ENCODE measurements at places on chromosomes 1 and 21.

DNA sequence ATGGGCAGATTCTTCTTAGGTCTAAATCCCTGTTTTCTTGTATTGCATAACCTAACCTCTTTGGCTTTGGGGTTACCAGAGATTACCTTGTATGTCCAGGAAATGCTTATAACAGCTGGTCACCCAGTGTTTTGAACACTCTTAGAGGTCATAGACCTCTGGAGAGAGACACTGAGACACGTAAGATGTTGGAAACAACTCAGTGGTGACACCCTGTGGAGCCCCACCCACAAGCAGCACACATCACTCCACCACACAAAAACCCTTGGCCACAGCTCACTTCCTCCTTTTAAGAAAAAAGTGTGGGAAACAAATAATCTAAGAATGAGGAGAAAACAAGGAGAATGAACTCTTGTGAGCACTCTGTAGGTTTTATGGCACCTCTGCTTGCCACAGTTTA lies 26.3 kb upstream of the CYP4B1 start:
- DNase-seq = no peak

DNA sequence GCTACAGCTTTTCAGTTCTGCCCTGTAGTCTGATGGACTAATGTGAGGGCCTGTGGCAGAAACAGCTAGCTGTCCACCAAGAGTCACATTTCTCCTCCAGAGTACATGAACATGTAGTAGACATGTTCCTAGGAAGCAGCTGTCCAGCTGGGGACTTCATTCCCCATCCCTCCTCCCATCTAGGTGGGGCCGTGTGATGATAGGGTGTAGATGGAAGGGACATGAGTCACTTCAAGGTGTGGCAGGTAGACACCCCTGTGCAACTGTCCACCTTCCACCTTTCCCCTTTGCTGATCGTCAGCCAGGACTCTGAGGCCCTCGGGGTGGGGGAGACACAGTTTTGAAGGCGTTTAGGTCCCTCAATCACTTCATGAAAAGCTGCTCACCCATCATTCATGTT lies 3.6 kb upstream of the RD3 start:
- no peak for DNase-seq

GRCh38 chr1:180382326-180383115 lies 119.9 kb downstream of the ACBD6 start:
- no peak for DNase-seq

- DNase-seq = no peak
Measured at GRCh38 chr1:181513786-181514297, 30.5 kb downstream of the CACNA1E start.

DNA sequence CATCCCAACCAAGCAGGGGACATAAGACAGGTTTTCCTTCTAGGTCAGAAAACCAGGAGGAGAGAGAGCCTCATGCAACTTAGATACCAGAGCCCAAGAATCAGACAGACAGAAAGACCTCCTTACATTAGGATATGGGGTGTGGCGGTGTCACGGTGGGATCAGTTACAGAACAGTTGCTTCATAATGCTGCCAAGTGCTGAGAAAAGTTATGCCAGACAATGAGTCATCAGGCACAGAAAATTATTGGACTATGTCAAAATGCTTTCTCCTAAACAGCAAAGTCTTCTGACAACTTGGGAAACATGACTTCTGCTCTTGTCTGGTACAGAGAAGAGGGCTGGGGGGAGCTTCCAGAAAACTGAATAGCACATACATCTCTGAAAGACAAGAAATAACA lies 1120.2 kb upstream of the TMPRSS15 start:
- DNase-seq = no peak

GRCh38 chr1:24965571-24965930 lies 35.5 kb upstream of the RUNX3 start:
- no peak for DNase-seq

GRCh38 chr1:56590520-56591011 lies 11.2 kb upstream of the PLPP3 start:
- no peak for DNase-seq

- no peak for DNase-seq
Measured at GRCh38 chr1:239437822-239438221, 51.5 kb downstream of the CHRM3 start.

DNA sequence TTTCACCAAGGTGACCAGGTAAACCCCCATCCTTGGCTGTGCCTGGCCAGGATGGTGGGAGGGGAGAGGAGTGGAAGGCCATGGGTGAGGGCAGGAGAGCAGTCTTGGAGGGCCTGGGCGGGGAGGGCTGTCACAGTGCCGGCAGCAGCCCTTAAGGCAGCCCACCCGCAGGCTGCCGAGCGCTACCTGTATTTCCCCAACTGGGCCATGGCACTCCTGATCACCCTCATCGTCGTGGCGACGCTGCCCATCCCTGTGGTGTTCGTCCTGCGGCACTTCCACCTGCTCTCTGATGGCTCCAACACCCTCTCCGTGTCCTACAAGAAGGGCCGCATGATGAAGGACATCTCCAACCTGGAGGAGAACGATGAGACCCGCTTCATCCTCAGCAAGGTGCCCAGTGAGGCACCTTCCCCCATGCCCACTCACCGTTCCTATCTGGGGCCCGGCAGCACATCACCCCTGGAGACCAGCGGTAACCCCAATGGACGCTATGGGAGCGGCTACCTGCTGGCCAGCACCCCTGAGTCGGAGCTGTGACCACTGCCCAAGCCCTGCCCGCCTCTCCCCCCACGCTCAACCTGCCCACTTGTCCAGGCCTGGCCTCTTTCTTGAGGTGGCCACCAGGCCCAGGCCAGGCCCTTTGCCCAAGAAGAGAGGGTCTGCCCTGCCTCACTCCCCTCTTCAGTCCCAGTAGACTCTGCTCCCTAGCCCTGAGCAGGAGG lies 12.0 kb upstream of the KCNC4 start:
- no peak for DNase-seq

- no peak for DNase-seq
Measured at GRCh38 chr21:36718951-36719501, 20.1 kb downstream of the SIM2 start.

GRCh38 chr1:173554089-173554488 lies 48.8 kb downstream of the SLC9C2 start:
- DNase-seq = no peak

GRCh38 chr1:84253036-84253435 lies 48.5 kb upstream of the SAMD13 start:
- no peak for DNase-seq

GRCh38 chr1:198113342-198113750 lies 43.5 kb upstream of the NEK7 start:
- no peak for DNase-seq

DNA sequence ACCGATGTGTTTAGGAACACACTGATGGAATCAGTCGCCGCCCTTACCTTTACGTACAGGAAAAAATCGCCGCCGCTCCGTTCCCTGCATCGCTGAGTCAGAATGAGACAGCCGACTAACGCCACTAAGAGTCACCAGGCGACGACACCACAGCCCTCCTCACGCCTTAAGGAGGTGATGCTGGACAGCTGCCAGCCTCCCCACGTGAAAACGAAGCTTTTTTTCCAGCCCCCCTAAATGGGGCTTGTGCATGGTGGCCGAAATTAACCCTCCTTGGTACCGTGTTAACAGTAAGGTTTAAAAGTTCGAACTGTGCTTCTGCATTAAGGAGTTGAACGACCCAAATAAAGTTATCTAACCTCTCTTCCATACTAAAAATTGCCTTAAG lies 511 bp downstream of the DNTTIP2 start:
- peak; percentile 21 for DNase-seq

- no peak for DNase-seq
Measured at GRCh38 chr1:201649761-201650622, 111.1 kb downstream of the NAV1 start.

DNA sequence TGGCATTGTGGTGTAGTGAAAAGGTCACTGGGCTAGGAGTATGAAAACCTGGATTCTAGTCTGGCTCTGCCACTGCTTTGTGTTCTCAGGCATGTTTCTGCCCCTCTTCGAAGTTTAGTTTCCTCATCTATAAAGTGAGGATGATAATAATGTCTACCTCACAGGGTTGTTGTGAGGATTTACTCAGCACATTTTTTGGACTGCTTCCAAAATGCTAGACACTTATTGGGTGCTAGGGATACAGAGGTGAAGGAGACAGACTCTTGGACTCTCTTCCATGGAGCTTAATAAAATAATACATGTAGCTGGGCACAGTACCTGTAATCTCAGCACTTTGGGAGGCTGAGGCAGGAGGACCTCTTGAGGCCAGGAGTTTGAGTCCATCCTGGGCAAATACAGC lies 3.6 kb downstream of the KIF2C start:
- DNase-seq = no peak

DNA sequence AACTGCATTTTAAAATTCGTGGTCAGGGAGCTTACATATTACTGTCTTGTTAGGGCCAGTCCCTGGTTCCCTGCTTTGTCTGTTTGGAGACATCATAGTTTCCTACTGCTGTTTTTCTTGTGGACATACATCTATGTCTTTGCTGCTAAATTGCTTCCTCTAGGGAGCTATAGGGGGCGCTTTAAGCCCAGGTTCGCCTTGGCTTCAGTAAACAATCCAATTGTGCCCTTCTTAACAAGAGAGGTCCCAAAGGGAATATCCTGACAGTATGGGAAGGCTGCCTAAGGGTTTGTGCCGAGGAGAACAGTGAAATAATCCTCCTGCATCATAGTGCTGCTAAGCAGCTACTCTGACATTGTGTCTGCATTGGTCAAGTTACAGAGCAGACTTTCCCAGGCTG lies 112.5 kb downstream of the USH2A start:
- no peak for DNase-seq

GRCh38 chr1:53083636-53084588 lies 21.9 kb downstream of the PODN start:
- DNase-seq = no peak

DNA sequence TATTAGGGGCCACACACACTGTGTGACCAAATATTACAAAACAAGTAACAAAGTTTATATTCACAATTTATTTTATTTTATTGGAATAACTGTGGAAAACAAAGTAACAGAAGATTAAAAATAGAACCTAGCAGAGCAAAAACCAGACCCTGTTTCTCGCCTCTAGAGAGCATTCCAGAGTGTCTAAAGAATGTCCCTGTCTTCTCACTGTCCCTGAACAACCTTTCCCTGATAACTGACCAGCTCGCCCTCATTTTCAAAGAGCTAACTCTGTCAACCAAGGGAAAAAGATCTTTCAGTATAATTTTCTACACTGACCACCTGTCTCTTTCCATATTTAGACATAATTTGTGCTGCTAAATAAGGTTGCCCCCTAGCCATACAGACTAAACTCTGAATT lies 646.9 kb downstream of the USP25 start:
- no peak for DNase-seq

DNA sequence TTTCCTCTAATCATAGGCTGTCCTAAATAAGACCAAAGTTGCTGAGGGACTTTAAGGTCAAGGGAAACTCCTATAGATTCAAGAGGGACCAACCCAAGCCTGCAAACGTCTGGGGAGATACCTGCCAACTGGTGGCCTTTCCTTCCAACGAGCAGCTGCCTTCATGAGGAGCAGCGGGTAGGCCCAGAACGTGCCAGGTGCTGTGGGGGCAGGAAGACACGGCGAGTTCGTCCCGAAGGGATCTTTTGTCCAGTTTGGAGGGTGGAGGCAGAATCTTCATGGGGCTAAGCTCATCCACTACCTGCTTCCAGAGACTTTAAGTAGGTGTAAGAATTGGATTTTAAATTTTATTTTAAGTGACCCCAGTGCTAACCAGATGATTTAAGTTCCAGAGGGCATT lies 26.0 kb upstream of the SLC26A9 start:
- no peak for DNase-seq

DNA sequence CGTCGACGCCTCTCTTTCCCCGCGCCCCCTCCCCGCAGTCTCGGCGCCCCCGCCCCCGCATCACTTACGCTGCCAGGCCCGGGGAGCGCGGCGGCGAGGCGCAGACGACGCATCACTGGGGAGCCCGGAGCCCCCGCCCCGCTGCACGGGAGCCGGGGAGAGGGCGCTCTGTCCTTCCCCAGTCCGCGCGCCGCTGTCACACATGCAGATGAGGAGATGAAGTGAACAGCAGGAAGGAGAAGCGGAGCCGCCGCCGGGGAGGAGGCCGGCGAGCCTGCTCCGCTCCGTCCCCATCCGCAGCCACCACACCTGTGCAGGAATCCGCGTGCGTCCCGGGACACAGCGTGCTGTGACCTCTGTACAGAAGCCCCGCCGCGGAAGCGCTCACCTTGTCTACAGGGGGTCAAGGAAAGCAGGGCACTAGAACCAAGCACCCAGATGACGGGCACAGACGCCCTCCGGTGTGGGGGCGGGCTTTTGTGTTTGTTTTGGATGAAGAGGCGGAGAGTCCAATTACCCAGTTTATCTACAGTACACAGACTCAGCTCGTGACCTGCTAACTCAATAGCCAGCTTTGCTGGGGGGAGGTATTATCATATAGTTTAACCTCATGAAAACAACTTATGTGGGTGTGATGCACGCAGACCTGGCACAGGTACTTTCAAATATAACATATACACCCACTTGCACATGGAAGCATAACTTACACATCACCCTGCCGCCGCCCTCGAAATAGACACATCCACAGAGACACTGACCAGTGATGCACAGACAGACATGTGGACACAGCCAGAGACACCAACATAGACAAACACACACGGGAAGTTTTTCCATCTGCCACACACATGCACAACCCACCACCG lies 12.4 kb downstream of the KLHDC8A start:
- DNase-seq = peak; percentile 32

DNA sequence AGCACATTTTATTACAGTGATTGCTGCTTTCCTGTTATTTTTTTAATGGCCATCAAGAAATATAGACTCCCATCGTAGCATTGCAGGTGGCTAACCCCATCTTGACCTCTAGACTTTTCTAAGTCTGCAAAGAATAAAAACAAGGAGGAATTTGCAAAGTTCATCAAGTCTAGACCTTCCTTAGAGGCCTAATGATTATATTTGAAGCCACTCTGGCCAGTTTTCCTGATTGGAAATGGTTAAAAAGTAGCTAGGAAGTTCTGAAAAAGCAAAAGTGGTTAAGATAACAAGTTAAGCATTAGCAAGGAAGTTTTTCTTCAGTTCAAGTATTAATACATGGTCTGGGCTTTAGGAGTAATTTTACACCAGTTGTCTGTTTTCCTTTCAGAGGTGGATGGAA lies 16.7 kb upstream of the KCNJ15 start:
- DNase-seq = no peak

DNA sequence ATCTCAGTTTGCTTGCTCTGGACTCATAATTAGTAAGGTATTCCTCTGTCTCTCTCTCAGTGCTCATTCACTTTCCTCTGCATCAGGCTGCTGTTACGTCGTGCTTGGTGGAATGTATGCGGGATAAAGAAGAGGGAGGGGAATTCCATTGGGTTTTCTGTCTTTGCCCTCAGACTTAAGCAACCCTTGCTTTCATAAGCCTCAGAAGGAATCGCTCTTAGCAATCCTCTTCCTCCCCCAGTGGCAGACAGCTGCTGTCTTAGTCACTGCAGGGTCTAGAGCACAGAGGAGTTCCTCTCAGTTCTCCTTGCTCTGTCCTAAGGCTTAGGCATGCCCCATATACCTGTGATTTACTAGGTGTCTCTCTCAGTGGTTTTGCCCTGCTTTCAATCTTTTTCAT lies 19.1 kb upstream of the NTMT2 start:
- DNase-seq = no peak

GRCh38 chr1:177119311-177119710 lies 45.2 kb downstream of the ASTN1 start:
- no peak for DNase-seq

Data from stimulated activated CD4-positive, alpha-beta T cell treated with anti-CD3 and anti-CD28 coated beads, Interleukin-1b, Interleukin-23, amount 100 ng/mL, for 1 hour (primary cell).